ENCODE measurements at places on chromosomes 2 and 18.

DNA sequence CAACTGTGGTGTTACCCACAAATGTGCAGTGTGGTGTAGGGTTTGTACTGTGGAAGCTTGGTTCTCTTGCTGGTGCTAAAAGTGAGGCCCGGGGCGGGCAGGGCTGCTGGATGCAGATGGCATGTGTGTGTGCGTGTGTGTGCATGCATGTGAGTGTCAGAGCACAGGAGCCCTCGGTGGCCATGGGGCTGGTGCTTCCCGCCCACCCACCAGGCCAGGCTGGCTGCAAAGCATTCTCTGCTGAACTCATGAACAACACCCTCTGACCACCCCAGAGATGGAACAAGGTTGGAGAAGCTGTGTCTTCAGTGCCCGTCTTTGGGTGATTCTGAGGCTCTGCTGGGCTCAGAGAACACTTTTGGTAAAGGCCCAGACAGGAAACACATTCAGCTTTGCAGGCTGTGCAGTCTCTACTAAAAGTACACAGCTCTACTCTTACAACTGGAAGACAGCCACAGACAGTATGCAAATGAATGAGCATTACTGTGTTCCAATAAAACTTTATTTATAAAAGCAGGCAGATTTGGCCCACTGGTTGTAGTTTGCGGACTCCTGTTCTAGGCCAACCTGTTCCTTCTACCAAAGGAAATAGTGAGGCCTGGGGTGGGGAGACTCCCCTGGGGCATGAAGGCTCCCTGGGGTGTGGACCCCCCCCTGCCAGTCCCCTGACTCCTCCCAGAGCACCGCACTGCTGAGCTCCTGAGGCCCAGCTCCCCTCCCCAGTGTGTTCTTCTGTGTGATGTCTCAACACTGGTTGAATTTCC is 225.3 kb upstream of the HDAC4 start:
- no peak for DNase-seq

- no peak for DNase-seq
These were observed 106.7 kb upstream of the CTDP1 start for GRCh38 chr18:79572848-79573451.

DNA sequence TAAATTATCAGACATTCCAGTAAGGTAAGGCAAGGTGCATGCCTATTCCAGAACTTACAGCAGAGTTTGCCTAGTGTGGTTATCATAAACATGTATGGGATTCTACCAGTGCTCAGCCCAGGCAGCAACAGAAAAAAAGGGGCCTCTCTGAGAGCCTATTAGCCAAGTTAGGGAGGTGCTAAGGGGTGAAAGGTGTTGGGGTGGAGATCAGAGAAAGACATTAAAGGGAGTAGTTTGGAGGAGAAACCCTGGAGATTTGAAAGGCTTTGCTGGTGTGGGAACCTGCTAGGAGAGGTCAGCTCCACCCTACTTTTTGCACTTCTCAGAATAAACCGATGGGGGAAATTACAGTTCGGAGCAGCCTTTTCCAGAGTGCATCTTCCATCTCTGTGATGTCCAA is 2.9 kb downstream of the ARPC2 start:
- no peak for DNase-seq

GRCh38 chr2:120367649-120368048 is 21.7 kb downstream of the INHBB start:
- no peak for DNase-seq

DNA sequence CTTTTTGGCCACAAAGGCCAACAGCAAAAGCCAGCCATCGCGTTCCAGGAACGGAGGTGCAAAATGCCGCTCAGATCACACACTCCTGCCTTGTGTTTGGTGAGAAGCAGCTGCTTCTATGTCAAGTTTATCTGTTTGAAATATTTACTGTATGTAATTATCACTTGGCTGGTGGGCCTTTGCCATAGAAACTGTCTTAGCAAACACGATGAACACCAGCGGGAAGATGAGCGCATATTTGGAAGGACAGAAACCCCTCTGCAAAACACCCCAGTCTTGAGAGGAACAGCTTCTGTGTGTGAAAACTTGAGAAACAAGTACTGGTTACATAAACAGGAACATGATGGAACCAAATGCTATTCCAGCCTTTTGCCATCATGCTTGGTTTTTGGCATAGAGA is 59.7 kb downstream of the SCG2 start:
- no peak for DNase-seq

- DNase-seq, result no peak
These were observed 77.0 kb upstream of the ST8SIA5 start for GRCh38 chr18:46833899-46834298.

DNA sequence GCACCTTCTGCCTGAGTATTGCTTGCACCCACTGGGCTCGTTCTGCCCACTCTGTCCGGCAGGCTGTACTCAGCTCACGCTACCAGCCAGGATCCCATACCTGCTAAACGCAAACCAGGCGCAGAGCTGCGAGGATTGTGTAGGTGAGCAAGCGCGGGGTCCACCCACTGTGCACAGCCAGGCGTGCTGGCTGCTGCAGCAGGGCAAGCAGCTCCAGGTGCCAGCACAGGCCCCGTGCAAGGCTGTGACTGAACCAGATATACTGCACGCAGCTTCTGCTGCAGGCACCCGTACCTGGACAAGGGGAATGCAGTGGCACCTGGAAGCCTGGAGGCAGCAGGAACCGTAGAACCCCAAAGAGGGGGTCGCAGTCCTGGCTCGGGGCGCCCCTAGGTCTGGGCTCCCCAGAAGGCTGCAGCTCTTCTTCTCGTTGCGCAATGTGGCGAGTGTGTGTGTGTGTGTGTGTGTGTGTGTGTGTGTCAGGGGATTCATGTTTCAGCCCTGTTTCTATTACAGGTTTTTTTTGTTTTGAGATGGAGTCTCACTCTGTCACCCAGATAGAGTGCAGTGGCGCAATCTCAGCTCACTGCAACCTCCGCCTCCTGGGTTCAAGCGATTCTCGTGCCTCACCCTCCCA is 46.1 kb upstream of the RAB1A start:
- no peak for DNase-seq

DNA sequence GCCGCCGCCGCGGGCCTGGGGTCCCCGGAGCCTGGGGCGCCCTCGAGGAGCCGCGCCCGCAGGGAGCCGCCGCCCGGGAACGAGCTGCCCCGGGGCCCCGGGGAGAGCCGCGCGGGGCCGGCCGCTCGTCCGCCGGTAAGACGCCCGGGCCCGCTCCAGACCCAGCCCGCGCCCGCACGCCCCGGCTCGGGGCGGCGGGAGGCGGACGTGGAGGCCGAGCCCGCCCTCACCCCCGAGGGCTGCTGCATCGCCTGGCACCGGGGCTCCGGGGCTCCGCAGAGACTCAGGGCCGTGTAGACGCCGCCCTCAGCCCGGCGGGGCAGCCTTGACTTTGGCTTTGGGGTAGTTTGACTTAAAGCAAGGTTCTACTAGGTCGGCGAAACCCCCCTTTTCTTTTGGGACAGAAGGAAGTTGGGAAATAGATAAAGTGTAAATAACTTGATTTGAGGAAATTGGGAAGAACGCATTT is 335 bp downstream of the ERFE start:
- DNase-seq, result no peak

GRCh38 chr2:95082477-95082876 is 39.1 kb downstream of the MRPS5 start:
- no peak for DNase-seq

DNA sequence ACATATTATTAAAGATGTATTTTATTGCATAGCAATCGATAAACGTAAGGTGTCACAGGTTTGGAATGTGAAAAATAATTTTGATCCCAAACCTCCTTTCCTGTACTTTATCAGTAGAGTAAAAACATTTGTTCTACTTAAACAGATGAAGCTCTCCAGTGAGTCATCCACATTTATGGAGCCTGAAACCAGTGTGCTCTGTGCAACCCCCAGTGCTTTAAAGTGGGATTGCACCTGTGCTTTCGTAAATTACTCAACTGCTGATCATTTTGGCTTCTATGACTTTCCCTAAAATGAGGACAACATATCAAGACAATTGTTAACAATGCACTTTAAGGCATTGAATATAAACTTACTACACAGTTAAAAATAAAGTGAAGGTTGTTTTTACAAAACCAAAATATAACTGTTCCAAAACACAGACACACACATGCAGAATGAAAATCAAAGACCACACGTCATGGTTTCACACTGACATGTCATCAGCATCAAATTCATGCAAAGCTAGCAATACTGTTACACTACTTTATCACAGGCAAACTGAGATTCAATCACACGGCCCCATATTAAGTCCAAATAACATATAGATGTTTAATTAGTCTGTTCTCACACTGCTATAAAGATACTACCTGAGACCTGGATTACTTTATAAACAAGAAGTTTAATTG is 9.7 kb downstream of the TMEM18 start:
- no peak for DNase-seq

- no peak for DNase-seq
These were observed 11.0 kb upstream of the RALB start for GRCh38 chr2:120241684-120242083.

GRCh38 chr18:51255693-51256092 is 58.2 kb upstream of the MEX3C start:
- no peak for DNase-seq

- DNase-seq, result no peak
These were observed 81.7 kb downstream of the GLI2 start for GRCh38 chr2:120817136-120817955.

GRCh38 chr2:44430342-44430741 is 68.6 kb downstream of the CAMKMT start:
- DNase-seq, result no peak

DNA sequence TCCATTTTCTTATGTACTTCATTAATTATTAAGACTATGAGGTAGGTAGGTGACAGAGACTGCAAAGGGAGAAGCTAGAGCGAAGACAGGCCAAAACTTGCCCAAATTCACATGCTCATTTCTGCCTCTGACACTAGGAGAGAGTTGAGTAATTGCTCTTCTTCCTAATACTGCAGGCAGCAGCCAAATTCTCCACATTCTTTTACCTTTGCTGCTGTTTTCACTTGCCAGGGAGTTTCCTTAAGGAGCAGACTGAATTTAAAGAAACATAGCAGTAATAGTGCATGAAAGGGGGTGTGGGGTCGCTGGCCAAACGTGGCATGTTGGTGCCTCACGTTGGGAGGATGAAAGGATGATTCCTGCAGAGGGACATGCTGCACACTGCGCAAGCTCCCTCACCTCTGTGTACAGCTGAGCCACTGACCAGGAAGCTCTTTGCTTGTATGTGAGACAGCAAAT is 12.3 kb downstream of the CRIM1 start:
- no peak for DNase-seq

- no peak for DNase-seq
These were observed 95.0 kb upstream of the ZFP36L2 start for GRCh38 chr2:43321446-43321845.
